Aorta (tissue), 5 donors: ENCODE measurements at places on chromosomes 12 and 14. TPM values are rescaled to one million over a fixed set of nuclear protein-coding genes. Genes with fewer than 3 reads are reported as not detected.

Gene MYF6
- total RNA-seq, result not detected

Gene MSI1
- total RNA-seq, result 0.32 TPM

Gene CLEC1B
- total RNA-seq, result not detected

Gene OASL
- total RNA-seq, result 0.96 TPM

Gene BCL2L2
- total RNA-seq, result 70.7 TPM

Gene CLEC6A
- total RNA-seq, result not detected

Gene SERPINA9
- not detected for total RNA-seq

Gene PRICKLE1
- 34.9 TPM for total RNA-seq

Gene RNU4-1
- total RNA-seq, result 1,718 TPM

Gene PTPRR
- total RNA-seq, result 0.49 TPM

GRCh38 chr12:93968536-93969285 lies 179.7 kb upstream of the PLXNC1 start:
- H3K4me3 ChIP-seq, result no peak overlapping the region
- DNase-seq, result no peak
- H3K36me3 ChIP-seq, result no peaks in the 10 kb centered on the region
- H3K27ac ChIP-seq, result no peak overlapping the region

GRCh38 chr14:90815822-90816662 lies at the start of gene TTC7B:
Gene TTC7B, minus strand, starts transcription at chr14:90816430. Its CDS starts 135 bp downstream, at chr14:90816295.
- H3K4me3 ChIP-seq, result peak within 1 kb of the TSS; percentile 91
- no peaks in the 10 kb centered on the region for H3K36me3 ChIP-seq
- H3K4me1 ChIP-seq, result no peaks in the 10 kb centered on the region

GRCh38 chr12:76399040-76399439 lies 50.8 kb upstream of the BBS10 start:
- no peaks in the 10 kb centered on the region for H3K4me1 ChIP-seq
- H3K4me3 ChIP-seq, result no peak overlapping the region
- no peaks in the 10 kb centered on the region for H3K27me3 ChIP-seq
- no peak for DNase-seq
- no peaks in the 10 kb centered on the region for H3K36me3 ChIP-seq

GRCh38 chr12:96587691-96588090 lies 98.3 kb downstream of the CFAP54 start:
- no peak overlapping the region for H3K27ac ChIP-seq
- H3K4me1 ChIP-seq, result no peaks in the 10 kb centered on the region
- no peaks in the 10 kb centered on the region for H3K27me3 ChIP-seq
- no peak for DNase-seq

- H3K27me3 ChIP-seq, result no peaks in the 10 kb centered on the region
- no peak overlapping the region for H3K4me3 ChIP-seq
- DNase-seq, result no peak
Observed at GRCh38 chr12:119998471-119999245, 9.6 kb downstream of the BICDL1 start.

GRCh38 chr12:95096852-95097251 lies 23.4 kb upstream of the NR2C1 start:
- H3K27ac ChIP-seq, result peak overlapping the region; percentile 27
- DNase-seq, result no peak
- H3K4me3 ChIP-seq, result no peak overlapping the region
- no peaks in the 10 kb centered on the region for H3K36me3 ChIP-seq

- H3K27ac ChIP-seq, result no peak overlapping the region
- no peak overlapping the region for H3K4me3 ChIP-seq
- H3K4me1 ChIP-seq, result no peaks in the 10 kb centered on the region
- no peaks in the 10 kb centered on the region for H3K36me3 ChIP-seq
- DNase-seq, result no peak
Observed at GRCh38 chr14:86299994-86300393, 770.0 kb downstream of the FLRT2 start.

GRCh38 chr14:93880021-93880820 lies 46.9 kb upstream of the FAM181A start:
- no peak for DNase-seq
- H3K27me3 ChIP-seq, result no peaks in the 10 kb centered on the region
- no peak overlapping the region for H3K27ac ChIP-seq
- H3K36me3 ChIP-seq, result no peaks in the 10 kb centered on the region

DNA sequence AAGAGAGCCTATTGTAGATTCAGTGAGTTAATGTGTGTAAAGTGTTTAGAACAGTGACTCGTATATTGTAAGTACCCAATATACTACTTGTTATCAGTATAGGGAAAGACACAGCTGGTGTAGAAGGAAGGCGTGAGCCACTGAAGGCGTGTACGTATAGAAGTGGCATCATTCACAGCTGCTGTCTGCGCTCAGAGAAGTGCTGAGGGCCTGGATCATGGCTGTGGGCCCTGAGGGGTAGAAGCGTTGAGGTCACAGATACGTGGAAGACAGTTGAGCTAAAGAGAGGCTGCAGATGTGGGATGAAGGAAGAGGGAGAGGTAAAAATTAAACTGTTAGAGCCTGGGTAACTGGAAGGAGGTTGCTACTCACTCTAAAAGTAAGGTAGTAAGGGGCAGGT lies 5.9 kb downstream of the C12orf75 start:
- H3K4me1 ChIP-seq, result peaks cover 3% of the 10 kb centered on the region
- no peaks in the 10 kb centered on the region for H3K36me3 ChIP-seq
- no peak overlapping the region for H3K27ac ChIP-seq

GRCh38 chr12:68304626-68305025 lies 27.5 kb downstream of the MDM1 start:
- H3K27me3 ChIP-seq, result no peaks in the 10 kb centered on the region
- DNase-seq, result no peak
- no peaks in the 10 kb centered on the region for H3K36me3 ChIP-seq
- H3K4me1 ChIP-seq, result no peaks in the 10 kb centered on the region
- H3K4me3 ChIP-seq, result no peak overlapping the region
- no peak overlapping the region for H3K27ac ChIP-seq

GRCh38 chr12:81094718-81095360 lies 17.0 kb downstream of the ACSS3 start:
- H3K4me3 ChIP-seq, result no peak overlapping the region
- H3K27me3 ChIP-seq, result no peaks in the 10 kb centered on the region
- no peaks in the 10 kb centered on the region for H3K36me3 ChIP-seq
- no peak overlapping the region for H3K27ac ChIP-seq

DNA sequence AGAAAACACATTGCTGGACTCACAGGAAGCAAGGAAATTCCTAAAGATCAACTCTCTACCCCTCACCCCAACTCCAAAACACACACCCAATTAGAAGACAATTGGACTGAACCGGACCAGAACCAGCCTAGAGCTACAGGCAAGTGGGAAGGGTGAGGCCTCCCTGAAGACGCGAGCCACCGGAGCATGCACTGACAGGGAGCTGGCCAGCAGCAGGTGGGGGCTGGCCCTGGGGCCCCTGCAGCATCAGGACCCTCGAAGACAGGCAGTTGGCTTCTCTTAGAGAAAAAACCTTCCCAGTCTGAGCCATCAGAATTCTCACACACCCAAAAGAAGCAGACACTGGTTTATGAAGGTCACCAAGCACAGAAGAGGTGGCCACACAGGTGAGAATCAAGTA lies 209.5 kb upstream of the DIO3 start:
- H3K4me3 ChIP-seq, result no peak overlapping the region
- H3K27ac ChIP-seq, result no peak overlapping the region
- DNase-seq, result no peak
- no peaks in the 10 kb centered on the region for H3K36me3 ChIP-seq

DNA sequence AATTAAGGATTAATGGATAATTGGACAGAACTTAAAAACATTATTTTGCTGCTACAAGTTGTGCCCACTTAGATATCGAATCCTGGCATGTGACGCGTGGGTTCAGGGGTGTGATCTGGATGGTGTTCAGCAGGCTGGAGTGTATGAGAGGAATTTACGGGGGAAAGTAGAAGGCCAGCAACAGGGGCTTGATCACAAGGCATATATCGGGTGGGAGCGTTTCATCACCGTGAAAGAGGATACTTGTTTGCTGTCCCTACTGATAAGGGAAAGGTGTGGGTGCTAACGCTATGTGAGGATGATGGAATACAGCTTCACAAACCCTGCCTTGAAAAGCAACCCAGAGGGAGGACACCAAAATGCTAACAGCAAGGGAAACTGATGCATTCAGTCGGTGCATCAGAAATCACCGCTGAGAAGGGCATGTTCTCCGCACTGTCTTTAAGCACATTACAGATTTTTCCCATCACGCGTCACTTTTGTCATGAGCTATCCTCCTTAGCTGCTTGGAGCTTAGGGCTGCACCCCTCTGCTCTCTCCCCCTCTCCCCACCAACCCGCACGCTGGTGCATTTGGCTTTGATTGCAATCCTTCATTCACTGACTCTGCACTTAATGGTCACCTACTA lies 13.4 kb downstream of the HHIPL1 start:
- no peak overlapping the region for H3K4me3 ChIP-seq
- no peaks in the 10 kb centered on the region for H3K36me3 ChIP-seq
- no peak overlapping the region for H3K27ac ChIP-seq

- no peaks in the 10 kb centered on the region for H3K27me3 ChIP-seq
- H3K4me3 ChIP-seq, result no peak overlapping the region
- no peaks in the 10 kb centered on the region for H3K36me3 ChIP-seq
- DNase-seq, result peak; percentile 24
Observed at GRCh38 chr14:24088095-24088494, 6.0 kb upstream of the PCK2 start.

GRCh38 chr12:1937481-1938224 lies 19.2 kb upstream of the CACNA2D4 start:
- H3K27me3 ChIP-seq, result no peaks in the 10 kb centered on the region
- no peak overlapping the region for H3K4me3 ChIP-seq
- no peaks in the 10 kb centered on the region for H3K4me1 ChIP-seq
- H3K27ac ChIP-seq, result peak overlapping the region; percentile 18
- peaks cover 3% of the 10 kb centered on the region for H3K36me3 ChIP-seq
- DNase-seq, result no peak

DNA sequence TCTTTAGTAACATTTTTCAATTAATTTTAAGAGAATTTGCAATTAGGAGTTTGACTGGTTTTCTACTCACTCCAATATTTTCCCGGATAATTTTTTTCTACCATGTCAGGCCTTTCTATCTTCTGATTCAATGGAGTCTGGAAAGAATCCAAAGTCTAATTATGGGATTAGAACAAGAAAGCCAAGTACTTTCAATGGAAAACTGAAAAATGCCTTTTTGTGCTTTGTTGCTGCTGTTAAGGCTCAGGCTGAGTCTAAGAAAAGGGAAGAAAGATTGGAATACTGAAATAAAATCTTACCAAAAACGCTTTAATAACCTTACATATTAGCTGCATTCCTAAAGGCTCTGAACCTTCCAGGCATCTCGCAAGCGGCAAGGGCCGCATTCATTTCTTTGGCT lies 24.4 kb upstream of the DHRS4 start:
- no peak for DNase-seq
- H3K36me3 ChIP-seq, result no peaks in the 10 kb centered on the region
- H3K4me3 ChIP-seq, result no peak overlapping the region
- H3K4me1 ChIP-seq, result no peaks in the 10 kb centered on the region

GRCh38 chr14:73758392-73759182 lies 44.4 kb upstream of the PNMA1 start:
- H3K27me3 ChIP-seq, result no peaks in the 10 kb centered on the region
- H3K4me3 ChIP-seq, result peak overlapping the region; percentile 80

DNA sequence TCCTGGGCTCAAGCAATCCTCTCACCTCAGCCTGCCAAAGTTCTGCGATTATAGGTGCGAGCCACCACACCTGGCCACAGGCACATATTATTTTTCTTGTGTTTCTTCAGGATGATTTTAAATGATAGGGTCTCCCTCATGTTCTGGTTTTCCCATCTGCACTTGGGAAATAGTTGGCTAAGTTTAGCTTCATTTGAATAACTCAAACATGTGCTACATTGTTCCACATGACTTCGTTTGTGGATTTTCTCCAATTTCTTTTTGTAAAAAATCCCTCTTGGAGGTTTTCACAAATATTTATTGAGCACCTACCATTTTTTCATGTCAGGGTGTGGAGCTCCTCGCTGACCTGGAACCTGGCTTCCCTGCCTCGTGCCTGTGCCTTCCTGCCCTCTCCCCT lies 55.2 kb upstream of the GNPNAT1 start:
- no peaks in the 10 kb centered on the region for H3K4me1 ChIP-seq
- DNase-seq, result no peak
- no peaks in the 10 kb centered on the region for H3K27me3 ChIP-seq
- no peak overlapping the region for H3K4me3 ChIP-seq
- no peak overlapping the region for H3K27ac ChIP-seq

GRCh38 chr12:538731-539539 lies 79.2 kb downstream of the B4GALNT3 start:
- no peaks in the 10 kb centered on the region for H3K36me3 ChIP-seq
- peaks cover 10% of the 10 kb centered on the region for H3K4me1 ChIP-seq
- H3K27ac ChIP-seq, result no peak overlapping the region
- peak; percentile 86 for DNase-seq

GRCh38 chr12:116174006-116174405 lies 103.5 kb downstream of the MED13L start:
- no peaks in the 10 kb centered on the region for H3K36me3 ChIP-seq
- DNase-seq, result no peak
- H3K4me1 ChIP-seq, result peaks cover 2% of the 10 kb centered on the region
- H3K27me3 ChIP-seq, result no peaks in the 10 kb centered on the region
- H3K27ac ChIP-seq, result no peak overlapping the region
- no peak overlapping the region for H3K4me3 ChIP-seq

DNA sequence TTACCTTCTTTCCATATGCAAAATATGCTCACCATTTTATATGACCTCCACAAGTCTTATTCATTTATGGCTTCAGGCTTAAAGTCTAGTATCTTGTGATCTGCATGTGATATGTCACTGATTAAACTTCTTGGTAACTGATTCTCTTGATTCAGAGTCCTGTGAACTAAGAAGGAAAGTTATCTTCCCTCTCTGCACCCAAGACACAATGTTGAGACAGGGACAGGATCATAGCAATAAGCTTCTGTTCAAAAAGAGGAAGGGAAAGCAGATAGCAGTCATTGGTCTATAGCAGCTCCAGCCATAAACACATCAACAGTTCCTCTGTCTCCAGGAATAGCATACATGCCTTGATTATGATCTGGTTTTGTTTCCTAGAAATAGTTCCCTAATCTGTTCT lies 103.1 kb downstream of the UNC79 start:
- H3K4me3 ChIP-seq, result no peak overlapping the region

GRCh38 chr14:79284621-79285020 lies 926.7 kb downstream of the DIO2 start:
- DNase-seq, result no peak
- H3K4me3 ChIP-seq, result peak overlapping the region; percentile 18
- no peaks in the 10 kb centered on the region for H3K36me3 ChIP-seq
- H3K4me1 ChIP-seq, result peaks cover 2% of the 10 kb centered on the region
- H3K27me3 ChIP-seq, result no peaks in the 10 kb centered on the region
- no peak overlapping the region for H3K27ac ChIP-seq

DNA sequence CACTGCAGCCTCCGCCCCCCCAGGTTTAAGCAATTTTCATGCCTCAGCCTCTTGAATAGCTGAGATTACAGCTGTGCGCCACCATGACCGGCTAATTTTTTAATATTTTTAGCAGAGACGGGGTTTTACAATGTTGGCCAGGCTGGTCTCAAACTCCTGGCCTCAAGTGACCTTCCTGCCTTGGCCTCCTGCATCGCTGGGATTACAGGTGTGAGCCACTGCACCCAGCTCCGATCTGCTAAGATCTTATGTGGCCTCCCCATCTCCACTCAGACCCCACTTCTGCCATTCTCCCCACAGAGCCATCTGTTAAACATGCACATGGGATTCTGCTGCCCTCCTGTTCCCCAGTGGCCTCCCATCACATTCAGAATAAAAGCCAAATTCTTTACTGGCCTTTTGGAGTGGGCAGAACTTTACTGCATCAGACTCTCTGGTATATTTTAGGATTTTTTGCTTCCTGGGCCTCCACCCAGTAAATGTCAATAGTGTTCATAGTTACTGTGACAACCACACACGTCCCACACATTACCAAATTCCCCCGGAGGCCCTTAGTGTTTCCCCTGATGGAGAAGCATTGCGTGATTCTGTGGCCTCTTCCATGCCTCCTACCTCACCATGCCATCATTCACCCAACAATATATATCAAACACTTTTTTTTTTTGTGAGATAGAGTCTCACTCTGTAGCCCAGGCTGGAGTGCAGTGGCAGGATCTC lies 96.3 kb downstream of the PTPN11 start:
- H3K4me1 ChIP-seq, result no peaks in the 10 kb centered on the region
- no peaks in the 10 kb centered on the region for H3K27me3 ChIP-seq
- no peak overlapping the region for H3K27ac ChIP-seq
- no peak for DNase-seq
